Naive thymus-derived CD8-positive, alpha-beta T cell (primary cell): ENCODE measurements at places on chromosomes 7 and 10. TPM values are rescaled to one million over a fixed set of nuclear protein-coding genes. Genes with fewer than 3 reads are reported as not detected.

DNA sequence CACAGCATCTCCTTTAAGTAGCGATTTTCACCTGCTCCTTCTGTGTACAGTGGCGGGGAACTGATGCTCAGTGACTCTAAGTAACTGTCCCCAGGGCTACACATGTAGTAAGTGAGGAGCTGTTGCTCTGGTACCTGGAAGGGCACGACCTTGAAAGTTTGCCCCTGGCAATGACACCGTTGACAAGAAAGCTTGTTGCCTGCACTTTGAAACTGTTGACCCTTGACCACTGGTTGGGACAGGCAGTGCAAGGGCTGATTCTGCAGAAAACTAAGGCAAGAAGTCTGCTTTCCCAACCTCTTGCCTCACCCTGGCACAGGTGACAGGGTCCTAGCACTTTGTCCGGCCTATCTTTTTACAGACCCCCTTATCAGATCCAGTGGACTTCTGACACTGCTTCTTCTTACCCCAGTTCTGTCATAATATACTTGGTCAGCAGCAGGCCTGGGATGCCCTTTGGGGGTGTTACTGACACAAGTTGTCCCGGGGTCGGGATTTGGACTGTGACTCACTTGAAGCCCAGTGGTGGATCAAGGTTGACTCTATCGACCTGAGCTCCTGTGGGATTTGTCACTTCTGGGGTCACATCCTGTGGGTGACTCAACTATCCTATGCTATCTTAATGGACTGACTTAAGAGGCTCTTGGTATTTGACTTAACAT is 5.8 kb downstream of the ACSL5 start:
- peak overlapping the region; percentile 46 for H3K27ac ChIP-seq
- peaks cover 35% of the 10 kb centered on the region for H3K4me1 ChIP-seq
- H3K4me3 ChIP-seq, result no peak overlapping the region
- H3K27me3 ChIP-seq, result no peaks in the 10 kb centered on the region
- DNase-seq, result no peak

- DNase-seq, result peak; percentile 83
- no peaks in the 10 kb centered on the region for H3K4me1 ChIP-seq
- H3K4me3 ChIP-seq, result no peak within 1 kb of the TSS
- peaks cover 46% of the 10 kb centered on the region for H3K27me3 ChIP-seq
- H3K36me3 ChIP-seq, result peaks cover 10% of the 10 kb centered on the region
Measured at GRCh38 chr7:155069992-155070751, at the start of gene HTR5A. TSS of gene HTR5A (plus strand) at chr7:155070324. CDS start at chr7:155070900, 576 bp downstream.

PNLIPRP3 gene
- total RNA-seq, result not detected

- DNase-seq, result no peak
- no peak overlapping the region for H3K4me3 ChIP-seq
- no peaks in the 10 kb centered on the region for H3K4me1 ChIP-seq
- no peaks in the 10 kb centered on the region for H3K36me3 ChIP-seq
- no peaks in the 10 kb centered on the region for H3K27me3 ChIP-seq
Measured at GRCh38 chr10:66783316-66783715, 142.5 kb upstream of the LRRTM3 start.

GRCh38 chr7:155450970-155451801 is 6.7 kb upstream of the EN2 start:
- H3K4me1 ChIP-seq, result peaks cover 24% of the 10 kb centered on the region
- no peak for DNase-seq
- no peaks in the 10 kb centered on the region for H3K36me3 ChIP-seq
- peaks cover 25% of the 10 kb centered on the region for H3K27me3 ChIP-seq
- no peak overlapping the region for H3K27ac ChIP-seq
- H3K4me3 ChIP-seq, result no peak overlapping the region

CPN1 gene
- not detected for total RNA-seq

DNA sequence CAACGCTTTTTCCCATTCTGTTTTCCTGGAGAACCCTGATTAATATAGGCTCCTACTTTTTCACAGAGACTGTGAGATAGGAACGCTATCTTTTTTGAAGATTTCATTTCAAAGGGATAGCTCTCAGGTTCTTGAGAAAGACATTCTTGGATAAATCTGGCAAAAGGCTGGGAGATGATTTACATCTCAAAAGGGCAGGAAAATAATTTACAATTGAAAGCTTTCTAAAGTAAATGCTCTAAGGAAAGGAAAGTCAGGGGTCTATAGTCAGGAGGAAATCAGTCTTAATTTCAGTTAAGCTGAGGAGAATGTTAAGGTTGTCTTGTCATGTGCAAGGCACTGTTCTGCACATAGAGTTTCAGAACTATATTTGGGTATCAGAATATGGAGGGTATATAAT is 278.8 kb downstream of the KIF20B start:
- no peak overlapping the region for H3K4me3 ChIP-seq
- H3K4me1 ChIP-seq, result no peaks in the 10 kb centered on the region
- no peaks in the 10 kb centered on the region for H3K36me3 ChIP-seq
- peaks cover 11% of the 10 kb centered on the region for H3K27me3 ChIP-seq

GRCh38 chr10:127976286-127976685 is 69.4 kb downstream of the PTPRE start:
- no peak for DNase-seq
- peaks cover 25% of the 10 kb centered on the region for H3K27me3 ChIP-seq
- H3K4me3 ChIP-seq, result no peak overlapping the region
- no peak overlapping the region for H3K27ac ChIP-seq
- H3K36me3 ChIP-seq, result peaks cover 9% of the 10 kb centered on the region

DNA sequence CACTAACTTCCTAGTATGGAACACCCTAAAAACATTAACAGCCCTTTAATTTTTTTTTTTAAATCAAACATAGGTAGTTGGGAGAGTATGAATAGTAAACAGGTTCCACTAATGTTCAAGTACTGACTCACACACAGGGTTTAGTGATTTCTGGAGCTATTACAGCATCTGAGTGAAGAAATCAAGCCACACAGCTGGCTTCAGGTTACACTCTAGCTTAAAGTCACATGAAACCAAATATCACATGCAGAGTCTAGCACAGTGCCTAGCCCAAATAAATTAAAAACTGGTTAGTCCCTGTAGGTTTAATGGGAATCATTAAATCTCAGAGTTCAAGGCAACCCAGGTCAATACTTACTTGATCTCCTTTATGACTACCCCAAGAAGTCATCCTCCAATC is 11.6 kb downstream of the PANK1 start:
- no peak for DNase-seq
- H3K4me1 ChIP-seq, result no peaks in the 10 kb centered on the region
- no peaks in the 10 kb centered on the region for H3K36me3 ChIP-seq
- H3K27me3 ChIP-seq, result no peaks in the 10 kb centered on the region

GRCh38 chr10:46330894-46331293 is 44.1 kb downstream of the ANTXRL start:
- no peak for DNase-seq
- H3K27me3 ChIP-seq, result no peaks in the 10 kb centered on the region
- no peak overlapping the region for H3K27ac ChIP-seq
- no peak overlapping the region for H3K4me3 ChIP-seq

GRCh38 chr10:115879372-115880089 is 393.5 kb downstream of the GFRA1 start:
- H3K4me3 ChIP-seq, result no peak overlapping the region
- H3K27ac ChIP-seq, result no peak overlapping the region
- DNase-seq, result no peak

GRCh38 chr7:114086914-114087652 is 168.3 kb upstream of the PPP1R3A start:
- no peak overlapping the region for H3K27ac ChIP-seq
- peaks cover 2% of the 10 kb centered on the region for H3K36me3 ChIP-seq
- peaks cover 56% of the 10 kb centered on the region for H3K27me3 ChIP-seq
- H3K4me1 ChIP-seq, result peaks cover 39% of the 10 kb centered on the region
- DNase-seq, result no peak

GPR85 gene
- not detected for total RNA-seq

DNA sequence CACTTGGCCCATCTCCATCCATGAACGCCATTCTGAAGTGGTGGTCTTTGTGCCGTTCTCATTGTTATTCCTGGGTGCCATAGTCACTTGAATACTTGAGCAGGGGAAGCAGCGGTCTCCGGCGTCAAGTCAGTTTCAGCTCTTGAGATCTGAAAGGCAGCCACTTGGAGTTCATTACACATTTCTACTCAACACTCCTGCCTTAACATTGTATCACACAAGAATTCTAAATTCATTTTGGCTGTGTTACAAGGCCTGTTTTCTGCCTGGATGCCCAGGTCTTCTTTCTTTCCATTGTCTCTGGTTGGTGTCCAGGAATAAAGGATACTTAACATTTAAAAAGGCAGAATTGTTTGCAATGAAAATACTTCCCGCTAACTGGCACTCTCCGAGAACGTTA is 69.0 kb upstream of the RAB11FIP2 start:
- H3K27ac ChIP-seq, result no peak overlapping the region
- no peaks in the 10 kb centered on the region for H3K4me1 ChIP-seq
- H3K27me3 ChIP-seq, result peaks cover 9% of the 10 kb centered on the region
- no peak for DNase-seq
- H3K36me3 ChIP-seq, result no peaks in the 10 kb centered on the region

DNA sequence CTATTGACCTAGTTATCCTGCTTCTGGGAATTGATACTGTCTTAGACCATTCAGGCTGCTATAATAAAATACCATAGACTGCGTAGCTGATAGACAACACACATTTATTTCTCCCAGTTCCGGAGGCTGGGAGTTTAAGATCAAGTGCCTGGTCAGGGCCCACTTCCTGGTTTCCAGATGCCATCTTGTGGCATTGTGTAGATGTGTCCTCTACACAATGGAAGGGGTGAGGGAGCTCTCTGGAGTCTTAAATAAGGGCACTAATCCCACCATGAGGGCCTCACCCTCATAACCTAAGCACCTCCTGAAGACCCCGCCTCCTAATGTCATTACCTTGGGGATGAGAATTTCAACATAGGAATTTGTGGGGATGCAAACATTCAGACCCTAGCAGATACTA is 62.4 kb downstream of the SLC35B4 start:
- H3K4me3 ChIP-seq, result no peak overlapping the region
- no peaks in the 10 kb centered on the region for H3K27me3 ChIP-seq
- DNase-seq, result no peak
- H3K36me3 ChIP-seq, result no peaks in the 10 kb centered on the region
- no peaks in the 10 kb centered on the region for H3K4me1 ChIP-seq
- no peak overlapping the region for H3K27ac ChIP-seq

DNA sequence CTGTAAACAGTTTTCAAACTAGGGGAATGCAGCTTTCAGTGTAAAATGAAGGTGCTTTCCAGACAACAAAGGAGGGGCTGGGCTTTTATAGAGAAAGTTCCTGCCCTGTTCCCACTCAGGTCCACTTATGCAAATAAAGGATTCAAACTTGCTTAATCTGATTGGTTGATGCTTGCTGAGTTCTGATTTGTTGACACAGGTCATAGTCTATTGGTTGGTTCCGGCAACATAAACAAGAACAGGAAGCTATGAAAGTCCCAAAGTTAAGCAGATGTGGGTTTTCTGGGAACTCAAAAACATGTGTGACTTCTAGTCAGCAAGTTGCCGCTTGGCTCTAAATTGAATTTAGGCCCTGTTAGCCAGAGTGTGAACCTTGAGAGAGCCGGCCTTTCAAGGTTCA is 194.2 kb upstream of the SVIL start:
- H3K4me1 ChIP-seq, result no peaks in the 10 kb centered on the region
- peaks cover 5% of the 10 kb centered on the region for H3K27me3 ChIP-seq
- H3K36me3 ChIP-seq, result peaks cover 2% of the 10 kb centered on the region

ELN gene
- not detected for total RNA-seq

GRCh38 chr7:120164-120991 is 72.0 kb upstream of the FAM20C start:
- no peaks in the 10 kb centered on the region for H3K36me3 ChIP-seq
- H3K27ac ChIP-seq, result no peak overlapping the region

- H3K36me3 ChIP-seq, result no peaks in the 10 kb centered on the region
- H3K27me3 ChIP-seq, result peaks cover 76% of the 10 kb centered on the region
Measured at GRCh38 chr7:97019710-97020225, 4.9 kb downstream of the DLX5 start.

MMD2 gene
- total RNA-seq, result not detected

GRCh38 chr10:101780187-101780817 is 2.9 kb downstream of the NPM3 start:
- no peak overlapping the region for H3K27ac ChIP-seq
- H3K27me3 ChIP-seq, result peaks cover 24% of the 10 kb centered on the region
- DNase-seq, result no peak

GRCh38 chr7:22871661-22872060 is 49.0 kb upstream of the TOMM7 start:
- DNase-seq, result no peak
- peaks cover 2% of the 10 kb centered on the region for H3K27me3 ChIP-seq
- peaks cover 4% of the 10 kb centered on the region for H3K4me1 ChIP-seq
- no peak overlapping the region for H3K27ac ChIP-seq

GRCh38 chr7:20219446-20220292 is 2.5 kb upstream of the MACC1 start:
- peaks cover 2% of the 10 kb centered on the region for H3K27me3 ChIP-seq
- peaks cover 11% of the 10 kb centered on the region for H3K4me1 ChIP-seq
- no peaks in the 10 kb centered on the region for H3K36me3 ChIP-seq
- DNase-seq, result no peak
- no peak overlapping the region for H3K4me3 ChIP-seq

CALML3 gene
- not detected for total RNA-seq

DNA sequence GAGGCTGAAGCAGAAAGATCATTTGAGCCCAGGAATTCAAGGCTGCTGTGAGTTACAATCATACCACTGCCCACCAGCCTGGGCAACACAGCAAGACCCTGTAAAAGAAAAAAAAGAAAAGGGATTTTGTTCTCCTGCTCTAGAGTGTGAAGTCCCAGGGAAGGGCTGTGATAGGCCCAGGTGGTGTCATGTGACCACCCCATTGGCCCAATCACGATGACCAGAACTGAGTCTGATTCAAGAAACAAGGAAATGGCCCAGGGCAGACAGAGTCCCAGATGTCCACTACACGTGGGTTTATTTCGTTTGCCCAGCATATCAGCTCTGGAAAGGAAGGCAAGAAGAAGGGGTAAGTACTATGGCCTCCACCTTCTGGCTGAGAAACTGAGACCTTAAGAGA is 81.3 kb upstream of the CUX1 start:
- H3K4me1 ChIP-seq, result peaks cover 24% of the 10 kb centered on the region
- no peak overlapping the region for H3K27ac ChIP-seq
- no peak overlapping the region for H3K4me3 ChIP-seq
- no peaks in the 10 kb centered on the region for H3K36me3 ChIP-seq

GRCh38 chr10:51421853-51422252 is 277.5 kb downstream of the CSTF2T start:
- peaks cover 4% of the 10 kb centered on the region for H3K27me3 ChIP-seq
- H3K36me3 ChIP-seq, result no peaks in the 10 kb centered on the region
- no peak for DNase-seq
- peaks cover 2% of the 10 kb centered on the region for H3K4me1 ChIP-seq
- H3K4me3 ChIP-seq, result no peak overlapping the region

STEAP1 gene
- not detected for total RNA-seq

FKBP9 gene
- not detected for total RNA-seq
